ENCODE measurements at places on chromosomes 4 and X. TPM values are rescaled to one million over a fixed set of nuclear protein-coding genes. Genes with fewer than 3 reads are reported as not detected.

GRCh38 chr4:177478496-177478895 is 36.3 kb upstream of the AGA start:
- DNase-seq: no peak

Gene PAGE2
- total RNA-seq: not detected

Gene SPANXA2
- not detected for total RNA-seq

DNA sequence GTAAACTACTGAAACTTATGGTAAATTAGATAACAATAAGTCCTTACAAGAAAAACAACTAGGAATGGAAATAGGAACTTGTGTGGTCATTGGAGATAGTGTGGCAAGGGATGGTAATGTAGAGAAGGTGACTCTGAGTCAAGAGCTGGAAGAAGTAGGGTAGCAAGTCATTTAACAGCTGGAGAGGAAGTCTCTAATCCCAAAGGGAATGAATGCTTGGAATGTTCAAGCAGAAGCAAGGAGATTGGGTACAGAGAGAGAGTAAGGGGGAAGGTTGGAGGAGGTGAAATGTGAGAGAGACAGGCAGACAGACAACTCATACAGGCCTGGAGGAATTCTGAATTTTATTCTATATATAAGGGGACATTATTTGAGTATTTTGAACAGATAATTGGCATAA is 260.6 kb upstream of the MAD2L1 start:
- no peak for DNase-seq

Gene XAGE1A
- total RNA-seq: not detected

- DNase-seq: no peak
Observed at GRCh38 chrX:108735091-108735678, 1.2 kb downstream of the IRS4 start.

Gene SSX4B
- not detected for total RNA-seq

GRCh38 chr4:41199788-41200187 is 14.6 kb downstream of the APBB2 start:
- DNase-seq: no peak

DNA sequence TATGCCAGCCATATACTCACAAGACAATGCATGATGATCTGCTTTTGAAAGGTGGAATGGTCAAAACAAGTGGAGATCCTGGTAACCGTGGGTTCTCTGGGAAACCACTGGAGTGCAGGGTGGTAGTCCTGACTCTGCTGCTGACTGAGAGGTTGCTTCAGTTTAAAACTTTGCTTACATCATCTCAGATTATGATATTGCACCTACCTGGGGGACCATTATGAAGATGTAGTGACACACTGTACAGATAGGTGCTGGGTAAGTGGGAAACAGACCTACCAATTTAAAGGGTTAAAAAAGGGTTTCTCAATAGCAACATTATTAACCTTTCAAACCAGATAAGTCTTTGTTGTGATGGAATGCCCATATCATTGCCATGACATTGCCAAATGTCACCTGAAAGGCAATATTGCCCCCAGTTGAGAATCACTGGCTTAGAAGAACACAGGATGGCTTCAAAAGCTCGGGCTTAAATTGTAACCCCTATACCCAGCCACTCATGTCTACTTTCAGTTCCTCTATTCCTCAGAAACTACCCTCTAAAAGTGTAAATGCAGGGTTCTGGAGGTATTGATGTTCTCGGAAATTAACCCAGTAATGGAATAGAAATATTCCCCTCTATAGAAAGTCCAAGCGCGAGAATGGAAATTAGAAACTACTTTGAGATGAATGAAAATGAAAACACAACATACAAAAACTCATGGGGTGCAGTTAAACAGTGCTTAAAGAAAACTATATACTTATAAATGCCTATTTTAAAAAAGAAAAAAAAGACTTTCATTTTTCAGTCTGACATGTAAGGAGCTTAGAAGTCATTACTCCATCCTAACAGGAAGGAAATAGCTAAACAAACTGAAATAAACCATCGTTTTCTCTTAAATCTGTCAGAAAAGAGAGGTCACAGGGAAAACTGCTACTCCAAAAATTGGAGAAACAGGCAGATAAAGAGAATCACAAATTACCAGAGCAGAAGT is 65.8 kb downstream of the ARHGEF6 start:
- no peak for DNase-seq
